ENCODE measurements at places on chromosomes 13 and 19. TPM values are rescaled to one million over a fixed set of nuclear protein-coding genes. Genes with fewer than 3 reads are reported as not detected.

DNA sequence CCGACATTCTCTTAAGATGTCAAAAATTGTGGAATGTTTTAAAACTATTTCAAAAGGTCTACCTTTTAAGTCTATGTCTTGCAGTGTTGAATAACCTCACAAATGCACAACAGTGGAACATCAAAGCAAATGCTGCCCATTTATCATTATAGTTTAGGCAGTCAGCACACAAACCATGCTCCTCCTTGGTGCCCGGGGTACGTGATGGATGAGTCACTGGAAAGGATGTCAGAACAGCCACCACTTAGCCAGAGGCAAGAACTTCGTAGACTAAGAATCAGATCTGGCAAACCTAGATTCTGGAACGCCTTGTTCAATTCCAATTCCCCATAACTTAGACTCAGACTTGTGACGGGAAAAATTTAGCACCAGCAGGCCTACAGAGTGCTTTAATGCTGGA is 343.6 kb downstream of the FGF9 start:
- no peak for DNase-seq

GRCh38 chr19:43309466-43309865 is 40.1 kb upstream of the PSG9 start:
- no peak for DNase-seq

- DNase-seq, result no peak
Measured at GRCh38 chr13:113641426-113641825, 16.6 kb downstream of the ATP4B start.

ZNF468 gene
- total RNA-seq, result 30.6 TPM

DNA sequence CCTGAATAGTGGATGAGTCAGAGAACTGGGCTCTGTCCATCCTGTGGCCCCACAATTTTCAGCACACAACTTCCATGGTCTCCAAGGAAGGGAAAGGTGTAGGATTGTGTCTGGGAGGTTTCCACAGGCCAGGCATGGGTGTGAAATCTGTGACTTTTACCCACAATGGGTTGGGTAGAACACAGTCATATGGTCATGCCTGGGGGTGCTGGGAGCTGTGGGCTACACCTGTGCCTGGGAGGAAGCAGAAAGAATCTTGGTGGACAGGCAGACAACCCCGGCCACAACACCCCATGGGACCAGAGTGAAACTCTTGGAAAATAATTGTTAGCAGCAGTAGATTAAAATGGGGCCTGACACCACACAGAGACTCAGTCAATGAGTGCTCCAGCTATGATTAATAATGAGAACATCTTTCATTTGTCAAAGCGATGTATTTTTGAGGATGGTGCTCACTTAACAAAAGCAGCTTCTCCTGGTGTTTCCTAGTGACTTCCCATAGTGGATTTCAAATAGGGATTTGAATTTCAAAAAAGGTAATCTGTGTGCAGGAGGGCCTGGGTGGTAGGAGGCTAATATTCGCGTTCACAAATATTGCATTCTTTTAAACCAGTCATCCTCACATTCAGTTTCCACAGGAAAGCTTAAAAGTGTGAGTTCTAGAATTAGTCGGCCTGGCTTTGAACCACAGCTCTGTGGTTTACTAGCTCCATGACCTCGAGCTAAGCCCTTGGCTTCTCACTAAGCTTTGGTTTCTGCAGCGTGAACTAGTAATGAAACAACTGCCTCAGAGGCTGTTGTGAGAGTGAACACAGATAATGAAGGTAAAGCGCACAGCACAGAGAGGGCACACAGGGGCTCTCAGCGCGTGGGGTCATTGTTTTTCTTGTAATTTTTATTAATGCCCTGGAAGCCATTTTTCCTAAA is 89.3 kb upstream of the UQCRFS1 start:
- no peak for DNase-seq

DNA sequence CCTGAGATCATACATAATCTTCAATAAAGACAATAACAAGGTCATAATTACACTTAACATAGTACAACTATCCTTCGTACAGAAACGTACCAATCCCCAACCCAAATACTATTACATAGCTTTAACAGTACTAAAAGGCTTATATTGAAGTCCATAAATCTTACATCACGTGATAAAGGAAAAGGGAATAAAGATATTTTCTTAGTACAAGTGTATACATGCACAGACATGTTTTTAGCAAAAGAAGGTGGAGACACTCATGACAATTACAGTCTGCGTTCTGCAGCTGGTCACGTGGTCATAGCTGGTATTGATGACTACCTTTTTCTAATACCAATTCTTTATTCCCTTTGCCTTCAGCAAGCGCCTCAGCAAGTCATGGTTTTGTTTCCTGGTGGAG is 464.5 kb upstream of the SLITRK5 start:
- no peak for DNase-seq

DNA sequence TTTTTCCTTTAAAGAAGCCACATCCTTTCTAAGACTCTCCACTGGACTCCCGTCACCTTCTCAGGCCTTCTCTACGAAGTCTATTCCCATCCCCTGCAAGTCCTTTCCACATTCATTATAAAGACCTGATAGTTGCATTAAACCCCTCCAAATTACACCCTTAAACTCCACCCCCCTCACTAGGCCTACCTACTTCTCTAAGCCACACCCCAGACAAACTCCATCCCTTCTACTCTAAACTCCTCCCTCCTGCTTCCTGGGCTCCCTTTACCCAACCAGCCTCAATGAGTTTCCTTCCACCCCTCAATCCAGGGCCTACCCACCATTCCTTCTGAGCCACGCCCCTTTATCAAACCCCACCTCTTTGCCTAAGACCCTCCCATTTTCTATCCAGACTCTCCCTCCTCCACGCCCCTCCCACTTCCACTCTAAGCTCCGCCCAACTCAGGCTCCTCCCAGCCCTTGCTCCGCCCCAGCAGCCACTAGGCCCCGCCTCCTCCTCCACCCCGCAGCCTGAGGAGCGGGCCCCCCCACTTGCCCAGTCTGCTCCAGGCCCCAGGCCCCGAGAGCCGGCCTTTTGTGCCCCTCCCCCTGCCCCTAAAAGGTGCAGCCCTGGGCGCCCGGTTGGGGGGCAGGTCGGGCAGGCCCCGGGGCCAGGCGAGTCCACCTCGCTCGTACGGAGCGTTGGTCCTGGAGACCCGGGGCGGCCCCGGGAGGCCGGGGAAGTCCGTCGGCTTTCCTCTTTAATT is 424 bp downstream of the FIZ1 start:
- peak; percentile 87 for DNase-seq

- peak; percentile 1 for DNase-seq
Measured at GRCh38 chr13:25585000-25585399, 213.2 kb downstream of the ATP8A2 start.

- no peak for DNase-seq
Measured at GRCh38 chr19:51089786-51090185, 7.1 kb upstream of the KLK14 start.

DACT3 gene
- 5.6 TPM for total RNA-seq

DNA sequence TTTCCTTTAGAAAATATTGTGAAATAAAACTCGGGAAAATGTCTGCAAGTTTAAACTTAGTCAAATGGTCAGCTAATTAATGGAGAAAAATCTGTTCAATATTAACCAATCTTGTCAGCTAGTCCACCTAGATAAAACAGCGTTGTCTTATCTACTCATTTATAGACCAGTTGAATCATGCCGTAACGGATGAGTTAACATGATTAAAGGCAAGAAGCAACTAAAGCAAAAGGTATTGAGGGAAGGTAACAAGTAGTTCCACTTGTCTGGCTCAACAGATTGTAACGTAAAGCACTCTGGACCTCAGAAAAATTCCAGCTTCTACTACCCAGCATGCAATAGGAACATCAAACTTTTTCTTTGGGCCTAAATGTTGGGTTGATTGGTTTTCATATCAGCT is 958.2 kb downstream of the DIAPH3 start:
- no peak for DNase-seq

ZMYM2 gene
- total RNA-seq, result 63.4 TPM

DNA sequence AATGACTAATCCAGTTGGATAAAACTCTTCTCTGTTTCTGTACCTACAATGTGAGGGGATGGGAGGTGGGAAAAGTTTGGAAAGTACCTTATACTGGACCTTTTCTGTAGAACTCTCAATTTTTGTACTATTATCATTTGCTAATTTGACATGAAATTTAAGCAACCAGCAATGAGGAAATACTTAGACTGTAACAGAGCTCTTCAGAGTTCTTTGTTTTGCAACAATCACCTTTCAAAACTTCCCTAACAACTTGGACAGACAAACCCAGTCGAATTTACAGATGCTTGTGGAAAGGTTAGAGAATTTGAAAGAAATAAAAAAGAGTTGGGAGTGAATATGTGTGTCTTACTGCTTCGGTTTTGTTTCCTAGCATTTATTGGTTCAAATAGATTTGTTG is 16.8 kb downstream of the KBTBD7 start:
- DNase-seq, result no peak

DNA sequence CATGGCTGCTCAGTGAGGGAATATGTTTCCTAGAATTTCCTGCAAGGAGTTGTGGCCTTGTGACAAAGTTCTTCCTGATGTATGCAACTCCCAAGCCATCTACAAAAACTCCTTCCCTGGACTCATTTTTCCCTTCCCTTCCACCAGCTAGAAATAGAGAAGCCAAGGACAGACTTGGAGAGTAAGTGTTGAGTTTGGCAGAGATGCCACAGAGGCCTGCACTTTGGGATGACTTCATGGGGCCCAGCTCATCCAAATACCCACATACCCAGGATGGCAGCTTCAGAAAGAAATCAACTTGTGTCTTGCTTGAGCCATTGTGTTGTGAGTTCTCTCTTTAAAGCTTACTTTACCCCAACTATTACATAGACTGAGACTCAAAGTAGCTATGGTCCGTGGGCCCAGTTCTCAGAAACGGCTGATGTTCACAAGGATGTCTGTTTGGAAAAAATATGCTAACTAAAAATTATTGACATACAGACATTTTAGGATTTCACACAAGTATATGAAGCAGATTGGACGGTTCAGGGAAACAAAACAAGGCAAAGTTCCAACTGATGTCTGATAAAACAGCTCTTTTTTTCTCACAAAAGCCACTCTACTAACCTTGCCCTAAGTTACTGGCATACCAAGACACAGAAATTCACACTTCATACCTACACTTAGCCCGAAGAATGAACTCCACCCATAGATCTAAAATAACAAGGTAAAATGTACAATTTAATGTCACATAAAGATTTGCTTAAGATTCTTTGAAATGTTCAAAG is 107.9 kb downstream of the NALCN start:
- DNase-seq, result no peak

- no peak for DNase-seq
Measured at GRCh38 chr13:43227721-43228120, 204.3 kb downstream of the DNAJC15 start.

- no peak for DNase-seq
Measured at GRCh38 chr19:41711376-41712261, 3.2 kb downstream of the CEACAM5 start.

DNA sequence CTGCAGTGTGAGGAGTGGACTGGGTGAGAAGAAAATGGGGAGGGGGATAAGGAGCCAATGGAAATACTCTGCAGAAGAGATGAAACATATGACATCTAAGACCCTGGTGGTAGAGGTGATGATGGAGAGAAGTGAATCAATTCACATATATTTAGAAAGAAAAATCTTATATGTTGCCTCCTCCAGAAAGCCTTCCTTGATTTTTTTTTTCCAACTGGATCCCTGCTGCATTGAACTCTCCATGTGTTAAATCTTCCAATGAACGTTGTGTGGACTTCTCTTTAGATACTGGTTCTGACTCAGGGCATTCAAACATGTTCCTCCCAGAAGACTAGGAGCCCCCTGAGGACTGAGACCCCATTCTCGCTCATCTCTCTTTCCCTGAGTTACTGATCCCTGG is 348.3 kb downstream of the TSHZ3 start:
- DNase-seq, result no peak

DNA sequence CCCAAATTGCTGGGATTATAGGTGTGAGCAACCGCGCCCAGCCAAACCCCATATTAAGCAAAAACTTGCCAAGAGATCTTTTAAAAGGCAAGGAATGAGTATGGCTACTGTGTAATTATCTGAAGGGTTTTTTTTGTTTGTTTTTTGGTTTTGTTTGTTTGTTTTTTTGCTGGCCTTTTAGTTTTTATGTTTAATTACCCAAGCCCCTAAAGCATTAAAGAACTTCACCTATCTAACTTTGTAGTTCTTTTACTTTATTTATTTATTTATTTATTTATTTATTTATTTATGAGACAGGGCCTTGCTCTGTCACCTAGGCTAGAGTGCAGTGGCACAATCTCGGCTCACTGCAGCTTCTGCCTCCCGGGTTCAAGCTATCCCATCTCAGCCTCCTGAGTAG is 40.3 kb upstream of the GARRE1 start:
- no peak for DNase-seq

- no peak for DNase-seq
Measured at GRCh38 chr13:74769333-74769732, 635.1 kb upstream of the KLF12 start.

DNA sequence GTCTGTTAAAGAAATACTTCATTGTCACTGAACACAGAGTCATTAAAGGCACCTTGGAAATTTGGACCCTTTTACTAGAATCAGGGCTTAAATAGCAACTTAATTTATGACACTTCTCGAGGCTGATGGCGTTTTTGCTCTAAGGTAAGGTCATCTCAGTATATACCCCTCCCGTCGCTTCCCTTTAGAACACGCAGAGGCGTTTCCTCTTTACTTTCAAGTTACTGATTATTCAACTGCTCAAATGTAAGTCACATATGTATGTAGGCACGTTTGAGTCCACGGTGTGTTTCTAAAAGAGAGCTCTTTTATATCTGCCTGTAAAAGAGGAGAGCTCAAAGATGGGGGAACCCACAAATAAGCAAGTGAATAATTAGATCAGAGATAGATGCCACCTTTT is 181.5 kb downstream of the TSHZ3 start:
- DNase-seq, result no peak

- DNase-seq, result no peak
Measured at GRCh38 chr13:75806117-75806516, 170.0 kb downstream of the LMO7 start.

- no peak for DNase-seq
Measured at GRCh38 chr13:66745307-66745706, 484.8 kb downstream of the PCDH9 start.

DNA sequence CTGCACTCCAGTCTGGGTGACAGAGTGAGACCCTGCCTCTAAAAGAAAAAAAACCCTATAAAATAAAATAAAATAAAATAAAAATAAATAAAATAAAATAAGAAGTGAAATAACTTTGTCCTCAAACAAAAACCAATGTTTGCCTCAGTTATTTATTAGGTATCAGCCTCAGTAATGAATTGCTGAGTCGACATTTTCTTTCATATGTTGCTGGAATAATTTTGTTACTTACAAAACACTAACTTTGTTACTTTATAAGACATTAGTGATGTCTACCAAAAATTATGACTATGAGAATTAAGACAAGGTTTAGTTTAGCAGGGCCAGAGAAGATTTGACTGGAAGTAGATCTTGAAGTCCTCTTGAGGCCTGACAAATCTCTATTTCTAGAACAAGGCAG is 2074.5 kb upstream of the PCDH20 start:
- DNase-seq, result no peak

DNA sequence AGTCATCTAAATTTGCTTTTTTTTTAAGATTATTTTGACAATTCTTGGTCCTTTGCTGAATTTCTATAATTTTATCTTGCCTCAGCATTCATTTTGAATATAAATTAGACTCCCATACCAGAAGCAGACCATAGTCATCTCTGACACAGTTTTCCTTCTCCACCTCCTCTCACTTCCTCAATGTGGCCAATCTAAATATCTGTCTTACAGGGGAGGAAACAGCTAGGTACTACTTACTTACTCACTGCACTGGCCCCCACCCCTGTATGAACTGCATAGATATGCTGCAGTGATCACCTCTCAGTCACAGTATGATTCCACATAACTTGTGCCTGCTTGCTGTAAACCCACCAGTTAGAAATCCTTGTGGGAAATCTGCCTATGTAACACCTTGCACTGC is 665.6 kb downstream of the FGF9 start:
- no peak for DNase-seq
